Right renal pelvis (tissue), 4 donors: ENCODE measurements at places on chromosomes 7 and 10. TPM values are rescaled to one million over a fixed set of nuclear protein-coding genes. Genes with fewer than 3 reads are reported as not detected.

GRCh38 chr10:95211606-95212279 lies 17.7 kb downstream of the ACSM6 start:
- no peak for DNase-seq

DNA sequence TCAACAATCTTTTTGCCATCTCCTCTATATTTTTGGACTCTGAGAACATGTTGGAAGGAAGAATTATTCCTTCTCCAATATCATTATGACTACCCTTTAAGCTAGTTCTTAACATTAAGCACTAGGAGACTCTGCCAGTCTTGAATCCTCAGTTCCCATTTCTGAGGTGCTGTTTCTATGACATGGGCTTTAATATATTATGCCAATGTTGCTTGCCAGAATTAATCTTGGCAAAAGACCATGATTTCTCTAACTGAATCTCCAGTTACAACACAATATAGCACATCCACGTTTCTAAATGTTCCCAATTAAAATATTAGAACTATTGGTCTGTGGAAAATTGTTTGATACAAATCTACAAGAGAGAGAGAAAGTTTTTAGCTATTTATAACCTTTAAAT lies 250.0 kb downstream of the HGF start:
- no peak for DNase-seq

GRCh38 chr7:117061751-117062150 lies 108.5 kb downstream of the ST7 start:
- DNase-seq, result no peak

- no peak for DNase-seq
Observed at GRCh38 chr7:141053626-141054025, 20.2 kb upstream of the TMEM178B start.

- DNase-seq, result no peak
Observed at GRCh38 chr7:27110186-27111031, 7.9 kb upstream of the HOXA2 start.

GRCh38 chr10:71996592-71997371 lies 32.6 kb downstream of the CHST3 start:
- no peak for DNase-seq

DNA sequence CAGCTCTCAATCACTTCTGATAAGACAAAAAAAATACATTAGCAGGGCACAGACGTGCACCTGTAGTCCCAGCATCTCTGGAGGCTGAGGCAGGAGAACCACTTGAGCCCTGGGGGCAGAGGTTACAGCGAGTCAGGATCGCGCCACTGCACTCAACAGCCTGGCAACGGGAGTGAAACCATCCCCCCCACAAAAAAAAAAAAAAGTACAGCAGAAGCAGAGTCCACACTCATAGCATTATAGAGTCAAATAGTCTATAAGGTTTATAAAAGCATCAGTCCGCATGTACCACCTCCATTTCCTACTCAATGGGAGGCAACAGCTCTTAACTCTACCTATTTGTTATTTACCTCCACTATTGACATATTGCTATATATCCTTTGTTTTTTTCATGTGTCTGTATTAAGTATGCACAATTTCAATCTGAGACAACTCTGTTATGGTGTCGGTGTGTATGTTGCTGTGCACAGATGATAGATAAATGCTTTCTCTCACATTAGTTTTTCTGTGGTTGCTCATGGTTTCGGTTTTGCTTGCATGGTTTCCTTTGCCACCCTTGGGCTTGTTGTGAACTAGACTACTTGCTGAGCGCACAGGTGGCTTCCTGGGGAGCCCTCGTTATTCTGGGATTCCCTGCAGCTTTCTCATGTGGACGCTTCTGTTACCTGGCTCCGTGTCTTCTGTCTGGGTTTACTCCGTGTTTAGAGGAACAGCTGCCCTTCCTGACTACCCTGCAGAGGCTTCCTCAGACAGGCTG lies 40.4 kb downstream of the PROSER2 start:
- DNase-seq, result no peak

DNA sequence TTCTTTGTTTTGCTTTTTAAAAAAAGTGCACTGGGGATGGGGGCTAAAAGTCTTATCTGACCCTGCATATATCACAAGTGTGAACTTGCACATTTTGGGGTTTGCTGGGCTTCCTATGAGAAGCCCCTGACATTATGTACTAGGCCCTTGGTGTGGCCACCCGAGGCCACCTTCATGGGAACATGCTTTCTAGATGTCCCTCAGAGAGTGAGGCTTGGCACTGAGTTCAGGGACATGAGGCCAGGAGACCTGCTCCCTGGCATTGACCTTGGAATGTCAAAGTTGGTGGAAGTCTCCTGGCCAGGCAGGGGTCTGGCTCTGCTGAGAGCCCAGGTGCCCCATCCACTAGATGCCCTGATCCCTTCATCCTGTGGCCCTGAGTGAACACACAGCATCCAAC lies 536.2 kb downstream of the TCERG1L start:
- no peak for DNase-seq

- DNase-seq, result no peak
Observed at GRCh38 chr10:78563314-78563713, 505.5 kb upstream of the ZMIZ1 start.

- no peak for DNase-seq
Observed at GRCh38 chr10:24483701-24484100, 240.0 kb downstream of the ARHGAP21 start.

DNA sequence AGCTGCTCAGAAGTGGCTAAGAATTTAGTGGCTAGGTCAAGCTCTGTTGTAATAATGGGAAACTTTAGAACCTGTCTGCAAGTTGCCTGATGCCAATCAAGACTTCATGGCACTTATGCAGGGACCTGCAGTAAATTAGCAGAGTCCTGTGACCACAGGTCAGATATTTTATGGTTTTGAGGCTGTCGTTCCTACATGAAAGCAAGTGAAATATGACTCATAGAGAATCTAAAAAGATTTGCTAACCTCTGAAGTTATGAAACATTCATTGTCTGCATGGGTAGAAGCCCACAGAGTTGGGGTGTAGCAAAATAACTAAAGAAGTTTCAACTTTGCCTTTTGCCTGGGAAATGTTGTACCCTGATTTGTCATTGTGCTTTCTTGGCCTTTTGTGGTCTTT lies 32.3 kb downstream of the SLC39A12 start:
- DNase-seq, result no peak

DNA sequence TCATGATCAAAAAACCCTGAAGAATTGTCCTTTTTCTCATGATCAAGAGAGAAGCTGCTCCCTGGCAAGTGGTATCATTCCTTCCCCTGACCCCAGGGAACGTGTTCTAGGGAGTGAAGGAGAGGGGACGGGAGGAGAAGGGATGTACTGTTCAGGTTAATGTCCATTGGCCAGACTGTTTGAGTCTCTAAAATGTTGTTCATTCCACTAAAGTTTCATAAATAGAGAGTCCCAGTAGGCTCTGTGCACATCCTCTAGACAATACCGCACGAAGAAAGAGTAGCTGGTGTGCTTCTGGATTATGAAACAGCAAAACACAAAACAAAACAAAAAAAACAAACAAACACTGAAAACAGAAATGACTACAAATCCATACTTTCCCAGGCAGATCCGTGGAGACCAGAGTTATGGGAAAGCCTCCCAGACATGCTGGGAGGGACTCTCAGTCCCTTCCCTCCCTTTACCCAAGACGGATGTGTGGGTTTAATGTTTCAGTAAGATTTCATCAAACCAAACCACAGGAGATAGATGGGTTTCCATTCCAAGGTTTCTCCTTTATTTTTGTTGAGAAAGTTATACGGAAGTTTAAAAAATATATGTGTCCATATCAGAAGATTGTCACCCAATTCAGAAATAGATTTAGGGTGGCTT lies 66.5 kb upstream of the TNS3 start:
- no peak for DNase-seq

DNA sequence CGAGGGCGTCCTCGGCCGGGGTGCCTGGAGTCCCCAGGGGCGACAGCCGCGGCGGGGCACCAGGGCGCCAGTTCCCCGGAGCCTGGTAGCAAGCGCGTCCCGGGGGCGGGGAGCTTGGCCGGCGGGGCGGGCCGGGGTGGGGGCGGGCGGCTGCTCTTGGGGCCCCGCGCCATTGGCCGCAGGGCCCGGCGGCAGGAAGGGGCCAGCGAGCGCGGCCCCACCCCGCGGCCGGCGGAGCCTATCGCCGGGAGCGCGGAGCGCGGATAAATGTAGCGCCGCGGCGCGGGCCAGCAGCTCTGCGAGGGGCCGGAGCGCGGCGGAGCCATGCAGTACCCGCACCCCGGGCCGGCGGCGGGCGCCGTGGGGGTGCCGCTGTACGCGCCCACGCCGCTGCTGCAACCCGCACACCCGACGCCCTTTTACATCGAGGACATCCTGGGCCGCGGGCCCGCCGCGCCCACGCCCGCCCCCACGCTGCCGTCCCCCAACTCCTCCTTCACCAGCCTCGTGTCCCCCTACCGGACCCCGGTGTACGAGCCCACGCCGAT lies at the start of gene HHEX:
TSS of gene HHEX (plus strand) at position 293 of the 548 bp plus-strand sequence. CDS start at position 325, 32 bp downstream.
- no peak for DNase-seq

- DNase-seq, result no peak
Observed at GRCh38 chr10:20949967-20950366, 52.9 kb upstream of the NEBL start.

GRCh38 chr7:100166970-100167911 lies 1.2 kb downstream of the GAL3ST4 start:
- no peak for DNase-seq

- DNase-seq, result no peak
Observed at GRCh38 chr10:78559661-78560340, 509.0 kb upstream of the ZMIZ1 start.

DNA sequence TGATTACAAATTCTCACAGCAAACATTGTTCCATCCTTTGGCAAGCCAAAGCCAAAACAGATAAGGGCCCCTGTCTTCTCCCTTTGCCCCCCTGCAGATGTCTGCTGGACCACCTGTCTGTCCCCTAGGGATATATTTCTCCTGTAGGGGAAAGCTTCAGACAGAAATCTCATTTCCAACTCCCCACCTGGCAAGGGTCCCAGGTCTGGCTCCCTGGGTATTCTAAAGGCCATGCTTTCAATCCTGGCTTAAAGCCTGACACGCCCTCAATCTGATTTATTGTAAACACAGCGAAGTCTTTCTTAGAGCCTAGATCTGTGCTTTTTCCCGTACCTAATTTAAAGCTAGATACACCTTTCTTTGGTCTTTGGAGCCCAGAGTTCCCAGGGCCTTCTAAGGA lies 66.1 kb downstream of the KCNMA1 start:
- DNase-seq, result no peak

- no peak for DNase-seq
Observed at GRCh38 chr7:408751-409311, 110.8 kb downstream of the PDGFA start.

The PON3 gene
- polyA plus RNA-seq, result 0.82 TPM

The KCTD7 gene
- 25.0 TPM for polyA plus RNA-seq

The VDAC2 gene
- 268 TPM for polyA plus RNA-seq

The EIF5AL1 gene
- polyA plus RNA-seq, result 0.90 TPM
